ENCODE measurements at places on chromosomes 11 and 22. TPM values are rescaled to one million over a fixed set of nuclear protein-coding genes. Genes with fewer than 3 reads are reported as not detected.

DSCAML1 gene
- total RNA-seq: not detected

DNA sequence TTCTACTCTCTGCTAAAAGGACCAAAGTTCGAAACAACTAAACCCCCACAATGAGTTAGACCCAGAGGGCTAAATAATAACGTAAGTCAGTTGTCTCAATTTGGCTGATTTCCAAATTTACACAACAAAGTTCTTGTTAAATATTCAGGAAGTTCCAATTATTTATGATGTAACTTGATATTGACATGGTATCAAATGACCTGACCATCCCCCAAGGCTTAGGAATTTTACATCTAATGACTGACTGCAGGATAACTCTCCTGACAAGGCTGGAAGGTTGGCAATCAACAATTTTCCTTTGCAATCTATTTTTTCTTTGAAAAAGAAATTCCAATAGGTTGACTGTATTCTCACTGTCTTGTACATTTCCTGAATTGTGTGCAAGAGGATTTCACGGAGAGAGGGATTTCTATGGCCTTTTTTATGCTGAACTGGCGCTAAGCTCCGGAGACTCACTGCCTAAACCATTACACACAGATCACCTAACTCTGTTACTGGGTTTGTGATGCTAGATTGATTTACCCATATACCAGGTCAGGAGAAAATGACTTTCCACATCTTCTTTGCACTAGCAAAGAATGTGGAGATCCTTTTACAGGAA, 9.6 kb upstream of the CDON start:
- DNase-seq: no peak

- DNase-seq: no peak
These were observed 1.2 kb upstream of the P2RY6 start for GRCh38 chr11:73270855-73271477.

DNA sequence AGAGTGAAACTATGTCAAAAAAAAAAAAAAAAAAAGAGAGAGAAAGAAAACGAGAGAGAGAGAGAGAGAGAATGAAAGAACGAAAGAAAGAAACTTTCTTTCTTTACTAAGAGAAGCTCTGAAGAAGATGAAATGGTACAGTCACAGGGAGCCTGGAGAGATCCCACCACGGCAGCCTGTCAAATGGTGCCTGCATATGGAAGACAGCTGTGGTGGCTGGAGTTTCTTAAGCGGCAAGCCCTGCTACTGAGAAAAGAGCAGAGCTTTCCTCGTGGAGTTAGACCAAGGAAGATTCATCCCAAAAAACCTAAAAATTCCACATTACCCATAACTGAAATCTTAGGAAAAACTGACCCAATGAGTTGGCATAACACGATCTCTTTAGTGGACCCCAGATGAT, 66.7 kb downstream of the MICAL3 start:
- no peak for DNase-seq

GRCh38 chr11:125593114-125593820, 615 bp downstream of the STT3A start:
- no peak for DNase-seq

Data from glomerular endothelial cell (primary cell).